ENCODE measurements at places on chromosomes 16 and 17.

DNA sequence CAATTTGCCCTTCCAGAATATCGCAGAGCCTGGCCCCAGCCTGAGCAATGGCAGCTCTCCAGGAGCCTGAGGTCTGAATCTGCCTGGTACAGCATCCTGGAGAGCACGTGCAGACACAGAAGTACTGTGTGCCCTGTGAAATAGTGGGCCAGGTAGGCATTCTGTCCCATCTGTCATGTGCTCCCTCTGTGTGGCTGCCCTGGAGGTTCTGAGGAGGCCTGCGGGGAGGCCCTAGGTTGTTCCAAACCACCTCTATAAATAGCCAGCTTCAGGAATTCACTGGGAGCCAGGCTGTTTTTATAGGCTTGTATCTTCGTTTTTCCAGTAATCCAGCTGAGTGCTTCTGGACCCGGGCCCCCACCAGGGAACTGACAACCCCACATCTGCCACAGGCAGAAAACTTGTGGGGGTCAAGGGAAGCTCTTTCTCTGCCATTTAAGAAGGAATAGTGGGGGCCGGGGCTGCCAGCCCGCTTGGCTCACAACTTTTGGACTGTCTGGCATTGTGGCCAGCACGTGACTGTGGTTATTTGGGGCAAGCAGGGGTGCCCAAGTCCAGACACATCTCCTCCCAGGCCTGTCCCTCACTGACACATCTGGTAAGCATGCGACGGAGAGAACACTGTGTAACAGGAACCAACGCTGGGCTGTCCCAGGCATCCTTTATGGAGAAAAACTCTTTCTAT is 356.3 kb upstream of the TNRC6C start:
- no peak for DNase-seq

- DNase-seq = no peak
Observed at GRCh38 chr16:64234200-64234599, 887.7 kb downstream of the CDH11 start.

DNA sequence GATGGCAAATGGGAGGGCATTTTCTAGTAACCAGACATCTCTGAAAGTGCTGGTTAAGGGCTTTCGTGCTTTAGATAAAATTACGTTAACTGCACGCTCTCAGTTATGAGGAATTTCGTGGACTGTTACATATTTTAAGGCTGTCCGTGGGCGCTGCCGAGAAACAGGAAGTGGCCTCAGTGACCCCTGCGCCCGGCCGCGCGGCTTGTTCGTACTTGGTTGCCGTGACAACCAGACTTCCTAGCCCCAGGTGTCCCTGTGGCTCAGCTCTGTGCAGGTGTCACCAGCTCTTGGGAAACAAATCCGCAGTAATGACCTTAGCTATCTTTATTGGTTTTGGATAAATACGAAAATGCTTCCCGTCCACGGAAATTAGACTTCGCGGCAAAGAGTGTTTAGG is 52.7 kb downstream of the LMF1 start:
- DNase-seq = no peak

DNA sequence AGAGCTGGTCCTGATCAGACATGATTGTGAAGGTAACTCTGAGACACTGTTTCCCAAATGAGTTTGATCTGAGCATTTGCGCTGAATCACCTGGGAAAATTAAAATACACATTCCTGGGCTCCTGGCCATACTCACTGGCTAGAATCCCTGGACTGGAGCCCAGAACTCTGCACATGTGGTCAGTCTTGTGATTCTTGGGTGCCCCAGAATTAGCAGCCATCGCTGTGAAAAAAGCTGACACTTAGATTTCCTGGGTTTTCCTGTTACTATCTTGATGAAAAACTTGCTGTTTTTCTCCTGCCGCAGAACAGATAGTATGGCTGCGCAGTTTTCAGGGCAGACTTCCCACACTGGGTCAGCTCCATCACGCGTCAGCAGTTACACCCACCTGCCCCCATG is 24.6 kb downstream of the NECAB2 start:
- DNase-seq = peak; percentile 72

- no peak for DNase-seq
Observed at GRCh38 chr17:6070430-6070912, 292 bp downstream of the WSCD1 start.

DNA sequence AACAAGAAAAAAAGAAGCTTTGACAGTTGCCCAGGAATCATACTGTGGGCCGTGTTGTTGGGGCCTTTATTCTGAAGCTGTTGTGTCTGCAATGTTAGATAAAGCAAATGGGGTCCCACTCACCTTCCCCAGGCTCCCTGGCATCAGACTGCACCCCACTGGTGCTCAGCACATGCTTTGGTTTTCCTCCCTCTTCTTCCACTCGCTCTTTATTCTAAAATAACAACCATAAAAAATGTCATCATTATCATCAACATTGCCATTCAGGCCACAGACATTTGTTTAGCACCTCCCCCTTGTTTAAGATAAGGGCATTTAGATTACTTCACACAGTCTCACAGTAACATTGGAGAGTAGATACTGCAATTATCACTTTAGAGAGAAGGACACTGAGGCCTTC is 8.2 kb downstream of the MYLK3 start:
- no peak for DNase-seq

DNA sequence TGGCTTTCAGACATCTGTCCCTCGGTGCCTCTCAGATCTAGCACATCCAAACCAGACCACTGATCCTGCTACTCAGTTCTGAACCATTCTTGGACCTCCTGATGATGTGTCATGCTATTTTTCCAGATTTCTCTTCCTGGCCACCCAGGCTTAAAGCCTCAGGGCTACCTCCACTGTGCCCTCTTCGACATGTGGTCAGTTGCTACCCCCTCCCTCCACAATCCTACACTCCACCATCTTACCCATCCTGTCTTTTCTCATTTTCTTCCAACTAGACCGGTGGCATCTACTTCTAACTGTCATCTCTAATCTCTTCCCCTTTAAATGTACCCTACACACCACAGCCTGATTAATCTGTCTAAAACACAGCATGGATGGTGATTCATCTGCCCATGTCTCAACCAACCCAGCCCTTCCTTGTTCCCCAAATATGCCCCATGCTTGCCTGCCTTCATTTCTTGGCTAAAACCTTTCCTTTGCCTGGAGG is 478.6 kb downstream of the SLC39A11 start:
- no peak for DNase-seq

DNA sequence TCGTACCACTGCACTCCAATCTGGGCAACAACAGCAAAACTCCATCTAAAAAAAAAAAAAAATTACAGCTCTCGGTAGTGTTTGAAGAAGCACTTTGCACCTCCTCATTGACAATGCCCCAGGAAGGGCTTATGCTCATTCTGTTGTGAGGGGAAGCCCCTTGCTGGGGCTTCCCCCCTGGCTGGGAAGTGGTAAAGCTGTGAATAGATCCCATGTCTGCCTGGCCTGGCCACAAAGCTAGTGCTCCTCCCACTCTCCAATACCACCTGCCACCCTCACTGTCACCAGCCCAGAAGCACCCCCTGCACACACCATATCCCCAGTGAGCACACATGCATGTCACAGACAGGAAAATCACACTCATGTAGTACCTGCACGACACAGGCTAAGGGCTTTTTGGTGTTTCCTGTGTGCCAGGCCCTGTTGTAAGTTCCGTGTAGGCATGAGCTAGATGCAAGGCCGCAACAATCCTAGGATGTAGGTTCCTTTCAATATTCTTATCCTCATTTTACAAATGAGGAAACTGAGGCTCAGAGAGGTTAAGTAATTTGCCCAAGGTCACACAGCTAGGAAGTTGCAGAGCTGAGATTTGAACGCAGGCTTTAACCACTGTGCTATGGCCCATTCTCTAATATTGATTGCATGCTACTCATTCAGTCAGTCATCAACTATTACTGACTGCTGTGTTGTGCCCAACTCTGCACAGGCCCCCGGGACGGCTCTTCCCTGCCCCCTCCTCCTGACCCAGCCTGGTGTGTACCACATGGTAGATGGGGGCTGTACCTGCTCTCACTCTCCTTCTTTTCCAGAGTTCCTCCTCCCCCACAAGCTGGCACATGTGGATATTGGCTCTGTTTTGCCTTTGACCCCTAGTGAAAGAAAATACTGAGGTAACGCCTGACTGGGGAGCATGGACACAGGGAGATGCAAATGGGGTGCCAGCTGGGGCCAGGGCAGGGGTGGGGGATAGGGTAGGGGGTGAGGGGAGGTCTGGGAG is 11.9 kb upstream of the COL1A1 start:
- DNase-seq = no peak

- DNase-seq = no peak
Observed at GRCh38 chr17:9079461-9080103, 58.3 kb downstream of the NTN1 start.

DNA sequence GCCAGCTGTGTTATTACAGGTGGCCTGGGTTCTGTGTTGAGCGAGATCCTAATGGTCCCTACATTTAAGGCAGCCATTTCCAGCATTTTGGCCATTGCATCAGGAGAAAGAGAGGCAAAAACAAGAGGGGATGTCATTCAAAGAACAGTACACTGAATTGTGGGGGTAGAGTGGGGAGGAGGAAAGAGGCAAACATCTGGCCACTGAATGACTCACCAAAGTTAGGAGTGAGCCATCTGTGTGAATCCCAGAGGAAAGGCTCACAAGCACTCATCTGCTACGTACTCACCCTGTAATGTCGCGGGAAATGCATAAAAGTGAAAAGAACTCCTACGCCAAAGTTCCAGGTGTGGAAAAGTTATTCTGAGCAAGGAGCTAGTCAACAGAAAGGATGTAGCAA is 16.7 kb downstream of the KRABD2 start:
- no peak for DNase-seq

DNA sequence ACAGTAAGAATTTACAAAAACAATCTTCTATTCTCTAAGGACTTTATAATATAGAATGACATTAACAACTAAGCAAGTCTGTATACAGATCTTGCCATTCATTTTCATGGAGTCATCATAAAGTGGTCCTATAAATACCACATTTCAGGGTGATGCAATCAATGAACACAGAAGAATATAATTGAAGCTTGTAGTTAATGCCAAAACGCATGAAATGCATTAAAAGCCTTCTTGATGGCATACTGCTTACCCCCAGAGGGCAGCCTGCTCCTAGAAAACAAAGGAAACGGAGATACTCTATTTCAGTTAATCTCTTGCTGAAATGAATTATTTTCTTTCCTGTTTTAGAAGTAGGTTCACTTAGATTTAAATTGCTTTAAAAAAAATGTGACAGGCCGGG is 45.2 kb upstream of the STAC2 start:
- DNase-seq = no peak

DNA sequence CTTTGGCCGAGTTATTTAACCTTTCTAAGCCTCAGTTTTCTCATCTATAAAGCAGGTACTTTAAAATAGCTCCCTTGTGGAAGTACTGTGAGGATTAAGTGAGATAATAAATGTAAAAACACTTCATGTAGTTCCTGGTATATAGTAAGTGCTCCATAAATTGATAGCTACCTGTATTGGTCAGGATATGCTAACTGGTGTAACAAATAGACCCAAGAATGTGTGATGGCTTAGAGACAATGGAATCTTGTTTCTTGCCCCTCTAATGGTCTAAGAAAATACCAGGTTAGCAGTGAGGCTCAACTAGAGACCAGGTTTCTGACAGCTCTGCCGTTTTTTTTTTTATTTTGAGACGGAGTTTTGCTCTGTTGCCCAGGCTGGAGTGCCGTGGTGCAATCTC is 29.8 kb downstream of the CCR7 start:
- no peak for DNase-seq

GRCh38 chr17:45364531-45365390 is 47.9 kb upstream of the MAP3K14 start:
- no peak for DNase-seq

- DNase-seq = no peak
Observed at GRCh38 chr16:67200491-67200890, 1.6 kb downstream of the ELMO3 start.

DNA sequence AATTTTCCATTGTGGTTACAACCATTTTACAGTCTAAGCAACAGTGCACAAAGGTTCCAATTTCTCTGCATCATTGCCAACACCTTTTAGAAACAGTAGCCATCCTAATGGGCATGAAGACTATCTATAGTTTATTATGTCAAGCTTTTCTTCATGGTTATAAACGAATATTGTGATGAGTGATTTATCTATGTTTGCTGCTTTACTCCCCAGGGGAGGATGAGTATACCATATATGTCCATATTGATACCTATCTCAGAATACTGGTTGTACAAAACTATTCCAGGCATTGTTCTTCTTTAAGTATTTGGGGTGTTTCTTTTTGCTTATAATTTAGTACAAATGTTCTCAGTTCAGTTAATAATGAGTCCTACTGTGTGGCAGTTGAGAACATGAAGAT is 98.3 kb downstream of the PRKCA start:
- no peak for DNase-seq

Measured in midbrain (tissue), 1 donor.